ENCODE measurements at places on chromosomes 1 and 21. TPM values are rescaled to one million over a fixed set of nuclear protein-coding genes. Genes with fewer than 3 reads are reported as not detected.

TMEM50A gene
- 86.2 TPM for total RNA-seq

DNA sequence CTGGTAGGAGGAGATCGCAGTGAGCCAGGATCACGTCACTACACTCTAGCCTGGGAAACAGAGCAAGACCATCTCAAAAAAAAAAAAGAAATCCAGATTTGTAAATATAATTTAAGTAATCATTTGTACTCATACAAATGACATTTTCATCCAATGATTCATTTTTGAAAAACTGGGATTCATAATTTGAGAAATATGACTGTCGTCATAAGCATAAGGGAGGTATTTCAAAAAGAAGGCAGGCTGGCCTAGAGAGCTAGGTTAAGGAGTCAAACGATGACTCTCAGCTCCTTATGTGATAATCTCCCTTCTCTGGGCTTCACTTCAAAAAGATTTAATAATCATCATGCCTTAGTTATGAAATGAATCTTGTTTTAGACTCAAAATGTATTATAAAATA is 2.3 kb downstream of the GART start:
- no peak for DNase-seq

DNA sequence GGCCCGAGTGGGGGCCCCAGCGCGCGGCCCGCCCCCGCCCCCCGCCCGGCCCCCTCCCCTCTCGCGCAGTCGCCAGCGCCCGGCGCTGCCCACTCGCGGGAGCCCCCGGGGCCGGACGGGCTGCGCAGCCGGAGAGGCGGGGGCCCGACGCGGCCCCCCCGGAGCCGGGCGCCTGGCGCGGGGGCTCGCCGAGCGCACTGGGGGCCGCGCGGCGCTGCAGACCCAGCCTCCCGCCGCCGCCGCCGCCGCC is 146 bp upstream of the ZNF362 start:
- no peak for DNase-seq

GRCh38 chr1:177124577-177125278 is 39.8 kb downstream of the ASTN1 start:
- DNase-seq = no peak

PLA2G2F gene
- total RNA-seq = 1.2 TPM

DNA sequence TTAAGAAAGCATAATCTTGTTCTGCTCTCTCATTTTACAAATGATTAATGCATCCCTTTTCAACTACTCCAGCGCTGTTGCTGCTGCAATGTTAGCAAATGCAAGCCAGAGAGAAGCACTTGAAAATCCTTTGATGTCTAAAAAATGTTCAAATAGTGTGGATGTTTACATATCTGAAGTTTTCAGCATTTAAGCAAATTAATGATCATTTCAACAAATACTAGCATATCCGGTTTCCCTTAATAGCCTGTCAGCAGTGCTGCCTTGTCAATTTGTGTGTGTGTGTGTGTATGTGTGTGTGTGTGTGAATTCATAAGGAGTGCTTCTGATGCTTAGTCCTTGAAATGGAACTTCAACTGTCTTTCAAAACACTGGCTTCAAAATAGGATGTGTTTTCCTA is 48.1 kb upstream of the WNT2B start:
- DNase-seq = no peak

- no peak for DNase-seq
These were observed 65.7 kb upstream of the APP start for GRCh38 chr21:26236281-26236680.

GRCh38 chr1:46065405-46065804 is 67.0 kb downstream of the PIK3R3 start:
- peak; percentile 4 for DNase-seq

DNA sequence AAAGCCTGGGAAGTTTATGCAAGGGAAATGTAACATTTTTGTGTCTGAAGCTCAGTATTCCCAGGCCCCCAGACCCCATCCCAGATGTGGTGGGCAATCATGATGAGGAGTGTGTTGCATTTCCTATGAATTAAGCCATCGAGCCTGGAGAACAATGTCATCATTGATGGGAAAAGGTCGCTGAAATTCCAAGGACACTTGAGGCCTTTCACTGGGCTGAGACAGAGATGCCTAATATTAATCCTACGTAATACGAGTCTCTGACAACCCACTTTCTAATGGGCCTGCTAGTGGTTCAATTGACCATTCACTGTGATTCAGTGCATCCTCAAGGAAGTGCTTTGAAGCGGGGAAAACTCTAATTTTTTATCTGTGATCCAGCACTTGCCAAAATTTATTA is 291.6 kb downstream of the PLPP3 start:
- no peak for DNase-seq

ALG6 gene
- 8.2 TPM for total RNA-seq

- DNase-seq = no peak
These were observed 36.0 kb downstream of the WNT2B start for GRCh38 chr1:112544751-112545150.

GRCh38 chr1:36384542-36385409 is 948 bp downstream of the STK40 start:
- DNase-seq = no peak

Data from umbilical cord (tissue), 2 donors.